ENCODE measurements at places on chromosomes 1 and 21.

- no peak for DNase-seq
These were observed 12.4 kb downstream of the MX2 start for GRCh38 chr21:41374177-41374712.

- no peak for DNase-seq
These were observed 4.0 kb downstream of the FTCD start for GRCh38 chr21:46151261-46151988.

- no peak for DNase-seq
These were observed 143.5 kb downstream of the ASTN1 start for GRCh38 chr1:177020851-177021589.

DNA sequence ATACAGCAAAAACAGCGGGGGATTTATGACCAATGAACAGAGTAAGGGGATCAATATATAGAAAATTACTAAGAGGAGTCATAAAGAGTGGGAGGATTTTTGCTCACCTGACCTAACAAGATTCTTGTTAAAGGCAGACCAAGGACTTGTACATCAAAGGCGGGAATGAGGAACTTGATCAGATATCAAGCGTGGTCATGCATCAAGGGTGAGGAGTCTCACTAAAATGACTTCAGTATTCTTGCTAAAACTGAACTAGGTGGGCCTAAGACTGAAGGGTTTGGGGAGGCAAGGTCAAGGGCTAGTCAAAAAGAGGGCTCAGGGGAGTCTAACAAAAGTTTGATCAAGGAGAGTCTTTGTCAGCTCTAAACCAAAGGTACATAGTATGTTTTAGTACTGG is 2.1 kb downstream of the MOV10 start:
- DNase-seq = no peak

DNA sequence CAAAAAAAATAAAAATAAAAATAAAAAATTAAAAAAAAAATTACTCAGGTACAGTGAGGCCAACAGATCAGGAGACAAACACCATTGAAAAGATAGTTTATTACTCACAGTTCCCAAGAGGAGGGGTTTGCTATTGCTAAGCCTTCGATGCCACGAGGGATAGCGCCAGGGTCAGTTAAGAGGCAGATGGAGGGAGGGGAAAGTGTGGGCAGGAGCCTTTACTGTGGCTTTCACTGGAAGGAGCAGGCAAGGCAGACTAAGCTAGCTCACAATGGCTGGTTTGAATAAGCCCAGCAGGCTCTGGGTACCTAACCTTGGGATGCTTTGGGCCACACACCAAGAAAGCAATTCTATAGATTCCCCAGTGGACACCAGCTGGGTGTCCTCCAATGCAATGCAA is 12.7 kb upstream of the RNF187 start:
- DNase-seq = no peak

GRCh38 chr1:221919743-221920142 is 177.9 kb upstream of the DUSP10 start:
- no peak for DNase-seq
